Effector memory CD4-positive, alpha-beta T cell (primary cell): ENCODE measurements at places on chromosomes 1 and 21.

DNA sequence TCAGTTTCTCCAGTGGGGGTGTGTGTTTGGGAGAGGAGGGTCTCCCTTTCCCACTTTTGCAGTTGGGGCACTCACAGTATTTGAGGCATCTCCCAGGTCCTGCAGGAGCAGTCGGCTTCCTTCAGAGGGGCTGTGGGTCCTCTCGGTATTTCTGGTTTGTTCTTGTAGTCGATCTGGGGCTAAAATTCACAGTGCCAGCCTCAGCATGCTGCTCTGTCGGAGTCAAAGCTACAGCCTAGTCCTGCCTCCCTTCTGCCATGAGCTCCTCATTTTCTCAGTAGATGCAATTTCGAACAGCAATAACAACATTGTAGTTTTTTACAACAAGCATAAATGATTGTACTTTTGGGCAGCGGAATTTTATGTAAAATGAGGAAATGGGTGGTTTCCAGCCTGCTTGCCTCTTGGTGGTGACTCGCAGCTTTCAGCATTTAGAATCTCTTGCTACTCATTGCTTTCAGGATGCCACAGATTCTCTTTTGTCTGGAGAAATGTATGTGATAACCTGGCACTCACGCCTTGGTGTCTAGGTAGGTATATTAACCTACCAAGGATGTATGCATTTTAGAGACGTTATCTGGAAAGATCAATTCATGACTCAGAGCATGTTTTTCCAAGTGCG is 82.4 kb upstream of the C21orf91 start:
- no peak for DNase-seq

DNA sequence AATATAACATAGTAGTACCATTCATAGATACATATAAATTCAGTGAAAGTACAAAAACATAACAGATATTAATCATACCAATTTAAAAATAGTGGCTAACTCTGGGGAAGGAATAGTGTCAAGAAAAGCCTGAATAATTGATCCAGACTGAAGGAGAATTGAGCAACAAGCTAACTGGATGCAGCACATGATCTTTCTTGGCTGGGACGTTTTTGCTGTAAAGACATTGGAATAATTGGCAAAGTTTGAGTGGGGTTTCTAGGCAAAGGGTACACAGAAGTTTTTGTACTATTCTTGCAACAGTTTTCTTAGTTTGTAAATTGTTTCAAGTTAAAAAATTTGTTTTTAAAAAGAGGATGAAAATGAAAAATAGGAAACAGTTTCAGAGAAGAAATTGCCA is 2.6 kb upstream of the SH3GLB1 start:
- DNase-seq = no peak

DNA sequence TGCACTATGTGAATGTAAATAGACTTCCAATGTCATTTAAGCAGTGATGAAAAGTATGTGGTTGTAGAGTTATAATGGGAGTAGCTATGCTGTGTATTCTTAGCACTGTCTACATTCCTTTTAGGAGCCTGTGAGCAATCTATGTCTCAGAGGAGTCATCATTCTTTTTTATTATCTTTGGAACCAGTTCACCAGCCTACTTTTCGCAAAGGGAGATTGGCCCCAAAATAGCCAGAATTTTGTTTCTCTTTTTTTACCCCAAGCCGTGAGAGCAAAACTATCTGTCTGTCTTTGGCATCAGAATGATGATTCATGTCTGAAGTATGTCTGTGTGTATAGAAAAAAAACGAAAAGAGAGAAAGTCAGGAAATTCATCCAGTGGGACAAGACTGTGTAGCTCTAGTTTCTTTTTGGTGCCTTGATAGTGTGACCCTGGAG is 44.2 kb downstream of the OSBPL9 start:
- DNase-seq = no peak

DNA sequence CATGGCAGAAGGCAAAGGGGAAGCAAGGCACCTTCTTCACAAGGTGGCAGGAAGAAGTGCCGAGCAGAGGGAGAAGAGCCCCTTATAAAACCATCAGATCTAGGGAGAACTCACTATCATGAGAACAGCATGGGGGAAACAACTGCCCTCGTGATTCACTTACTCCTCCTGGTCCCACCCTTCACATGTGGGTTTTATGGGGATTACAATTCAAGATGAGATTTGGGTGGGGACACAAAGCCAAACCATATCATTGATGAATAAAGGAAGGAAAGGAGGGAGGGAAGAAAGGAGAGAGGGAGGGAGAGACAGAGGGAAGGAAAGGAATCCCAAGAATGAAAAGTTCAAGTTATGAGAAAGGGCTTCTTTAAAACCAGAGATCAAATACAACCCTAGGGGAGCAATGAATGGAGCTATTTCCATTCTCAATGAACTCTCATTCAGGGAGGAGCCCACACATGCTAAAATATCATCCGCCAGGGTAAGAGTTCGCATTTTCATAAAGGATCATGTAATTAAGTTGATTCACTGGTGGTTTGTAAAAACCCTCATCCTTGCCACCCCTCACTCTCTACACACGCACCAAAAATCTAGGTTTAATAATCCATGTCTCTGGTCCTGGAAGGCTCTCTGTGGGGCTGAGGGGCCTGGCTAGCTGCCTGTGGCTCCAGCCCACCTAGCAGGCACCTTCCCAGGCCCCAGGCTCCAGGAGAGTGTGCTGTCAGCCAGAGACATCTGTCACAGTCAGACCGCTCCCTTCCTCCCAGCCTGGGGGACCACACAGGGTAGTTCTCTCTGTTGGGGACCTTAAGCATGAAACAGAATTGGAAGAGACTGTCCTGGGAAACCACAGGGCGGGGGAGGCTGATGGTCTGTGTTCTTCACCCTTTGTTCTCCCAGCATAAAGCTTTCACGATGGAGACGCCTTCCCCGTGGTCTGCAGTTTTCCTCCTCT is 94.0 kb downstream of the CCDC185 start:
- no peak for DNase-seq

GRCh38 chr21:16145052-16145451 is 415.3 kb downstream of the USP25 start:
- no peak for DNase-seq

- DNase-seq = peak; percentile 10
These were observed 3.2 kb upstream of the NPL start for GRCh38 chr1:182786223-182786994.

DNA sequence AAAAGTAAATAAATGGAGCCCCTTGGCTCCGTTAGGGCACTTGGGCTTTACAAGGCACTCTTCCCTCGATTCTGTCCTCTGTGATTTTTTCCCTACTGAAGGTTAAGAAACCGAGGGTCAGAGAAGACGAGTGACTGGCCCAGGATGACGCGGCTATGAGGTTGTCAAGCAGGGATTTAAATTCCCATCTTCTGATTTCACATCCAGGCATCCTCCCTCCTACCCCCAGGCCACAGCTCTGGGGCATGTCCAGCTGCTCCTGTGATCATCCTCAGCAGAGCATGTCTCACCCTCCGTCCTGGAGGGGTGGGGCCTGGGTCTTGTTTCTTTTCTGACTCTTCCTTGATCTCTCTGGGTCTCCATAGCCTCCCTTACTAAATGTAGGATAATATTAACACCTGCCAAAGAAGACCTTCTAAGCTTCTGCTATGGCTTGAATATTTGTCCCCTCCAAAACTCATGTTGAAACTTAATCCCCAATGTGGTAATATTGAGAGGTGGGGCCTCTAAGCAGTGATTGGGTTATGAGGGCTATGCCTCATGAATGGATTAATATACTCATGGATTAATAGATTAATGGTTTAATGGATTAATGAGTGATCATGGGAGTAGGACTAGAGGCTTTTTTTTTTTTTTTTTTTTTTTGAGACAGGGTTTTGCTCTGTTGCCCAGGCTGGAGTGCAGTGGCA is 4.6 kb downstream of the CRYBG2 start:
- no peak for DNase-seq

GRCh38 chr1:100348549-100349144 is 3.7 kb upstream of the CDC14A start:
- no peak for DNase-seq
